T-helper 17 cell (primary cell): ENCODE measurements at places on chromosomes 7 and 10. TPM values are rescaled to one million over a fixed set of nuclear protein-coding genes. Genes with fewer than 3 reads are reported as not detected.

ERVW-1 gene
- not detected for total RNA-seq

MUC3A gene
- not detected for total RNA-seq

CALD1 gene
- 9.2 TPM for total RNA-seq

DNA sequence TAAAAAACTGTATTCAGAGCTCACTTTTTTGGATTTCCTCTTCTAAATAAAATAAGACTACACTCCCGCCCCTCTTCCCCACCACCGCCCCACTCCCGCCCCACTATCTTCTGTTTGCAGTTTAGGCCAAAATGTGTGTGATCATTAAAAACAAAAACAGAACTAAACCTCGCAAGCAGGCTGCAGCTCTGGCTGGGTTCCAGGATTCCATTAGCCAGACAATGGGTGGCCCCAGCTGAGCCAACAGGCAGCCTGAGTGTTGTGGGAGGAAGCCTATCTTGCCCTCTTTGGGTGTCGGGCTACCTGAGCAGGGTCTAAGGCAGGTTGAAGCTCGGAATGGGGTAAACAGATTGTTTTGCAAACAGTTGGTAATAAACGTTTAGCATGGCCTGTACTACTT is 41.7 kb downstream of the ARL4A start:
- DNase-seq = no peak

GRCh38 chr10:104066945-104067344 is 18.7 kb downstream of the COL17A1 start:
- DNase-seq = no peak
